ENCODE measurements at places on chromosomes 4 and X. TPM values are rescaled to one million over a fixed set of nuclear protein-coding genes. Genes with fewer than 3 reads are reported as not detected.

GRCh38 chr4:86633854-86634253, 39.7 kb downstream of the PTPN13 start:
- no peak for DNase-seq

DNA sequence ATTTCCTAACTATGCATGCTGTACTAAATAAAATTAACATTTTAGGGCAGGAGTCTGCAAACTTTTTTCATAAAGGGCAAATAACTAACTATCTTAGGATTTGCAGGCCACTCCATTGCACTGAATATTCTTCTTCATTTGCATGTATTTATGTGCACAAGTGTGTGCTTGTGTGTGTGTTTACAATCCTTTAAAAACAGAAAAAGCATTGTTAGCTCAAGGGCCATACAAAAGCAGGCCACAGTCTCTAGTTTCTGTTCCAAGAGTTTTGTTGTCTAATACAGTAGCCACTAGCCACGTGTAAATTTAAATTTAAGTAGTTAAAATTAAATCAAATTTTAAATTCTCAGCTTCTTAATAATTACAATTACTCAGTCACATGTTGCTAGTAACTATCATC, 621.8 kb downstream of the TMA16 start:
- no peak for DNase-seq

DNA sequence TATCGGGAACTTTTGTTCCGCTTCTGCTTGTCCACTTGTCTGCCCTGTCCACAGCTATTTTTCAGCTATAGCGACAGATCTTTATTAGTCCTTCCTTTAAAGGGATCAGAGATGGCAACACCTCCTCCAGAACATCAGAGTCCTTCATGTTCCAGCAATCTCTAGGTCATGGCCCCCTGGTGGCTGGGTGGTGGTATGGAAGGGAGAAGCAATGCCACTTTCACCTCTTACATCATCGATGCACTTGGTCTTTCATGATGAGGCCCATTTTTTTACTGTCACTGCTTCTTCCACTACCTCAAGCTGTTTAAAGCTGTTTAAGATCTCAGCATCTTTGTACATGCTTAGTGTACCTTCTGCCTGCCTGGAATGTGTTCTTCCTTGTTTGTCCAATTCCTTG, 106.7 kb downstream of the ARHGAP6 start:
- no peak for DNase-seq

GRCh38 chr4:4968161-4968725, 51.0 kb downstream of the CYTL1 start:
- no peak for DNase-seq

GRCh38 chr4:78642934-78643333, 91.4 kb downstream of the ANXA3 start:
- no peak for DNase-seq

GRCh38 chr4:185573651-185574199, 38.4 kb upstream of the PDLIM3 start:
- DNase-seq, result peak; percentile 82

DNA sequence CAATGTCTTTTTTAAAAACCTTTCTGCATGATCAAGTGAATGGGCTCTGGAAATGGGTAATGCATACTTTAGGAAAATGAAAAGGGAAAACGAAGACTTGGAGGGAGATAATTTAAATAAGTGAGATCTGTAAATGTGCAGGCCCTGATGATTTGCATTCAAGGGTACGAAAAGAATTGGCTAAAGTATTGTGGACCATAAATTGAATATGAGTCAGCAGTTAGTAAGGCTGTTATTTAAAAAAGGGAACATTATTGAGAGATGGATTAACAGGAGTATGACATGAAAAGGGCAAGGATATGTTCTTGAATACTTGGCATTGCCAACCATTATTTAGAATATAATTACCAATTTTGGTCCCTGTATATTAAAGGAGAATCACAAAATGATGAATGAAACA, 125.5 kb downstream of the GPAT3 start:
- DNase-seq, result no peak

DNA sequence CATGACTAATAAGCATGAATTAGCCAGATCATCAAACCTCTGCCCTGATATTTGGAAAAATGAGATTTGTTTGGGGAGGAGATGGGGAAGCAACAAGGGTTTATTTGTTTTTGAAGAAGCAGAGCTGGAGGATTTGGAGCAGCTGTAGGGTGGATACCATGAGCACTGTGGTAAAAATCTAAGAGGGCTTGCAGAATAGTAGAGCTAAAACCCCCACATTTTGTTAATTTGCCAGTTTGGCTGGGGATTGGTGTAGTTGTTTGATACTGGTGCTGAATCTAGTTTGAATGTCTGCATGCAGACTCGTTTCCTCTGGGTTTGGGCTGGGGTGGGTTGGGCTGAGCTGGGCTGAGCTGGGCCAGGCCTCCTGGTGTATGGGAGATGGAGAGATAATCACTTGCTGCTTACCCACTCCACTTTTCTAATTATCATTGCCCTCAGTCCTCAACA, 43.7 kb downstream of the SMAD1 start:
- no peak for DNase-seq

GRCh38 chrX:16633754-16634153, 16.2 kb upstream of the S100G start:
- no peak for DNase-seq

DNA sequence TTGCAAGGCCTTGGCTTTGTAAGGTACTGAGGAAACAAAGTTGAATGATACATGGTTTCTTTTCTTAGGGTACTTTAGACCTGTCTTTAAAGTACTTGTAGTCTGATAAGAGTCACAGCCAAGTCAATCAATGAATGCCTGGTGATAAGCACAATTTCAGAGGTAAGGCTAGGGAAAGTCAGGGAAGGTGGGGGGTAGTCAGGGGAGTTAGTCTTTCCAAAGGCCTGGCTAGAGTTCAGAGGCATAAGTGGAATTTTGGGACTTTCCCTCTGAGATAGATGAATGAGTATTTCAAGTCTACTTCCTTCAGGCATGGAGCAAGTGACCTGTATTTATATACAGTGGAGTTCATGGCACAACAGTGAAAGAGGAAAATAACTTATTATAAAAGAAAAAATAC, 78.3 kb downstream of the SLC4A4 start:
- no peak for DNase-seq

- no peak for DNase-seq
These were observed 64.7 kb downstream of the NBDY start for GRCh38 chrX:56793521-56794320.

- DNase-seq, result no peak
These were observed 25.9 kb downstream of the MXRA5 start for GRCh38 chrX:3320471-3321046.

- DNase-seq, result no peak
These were observed 69.7 kb downstream of the CXXC4 start for GRCh38 chr4:104424989-104425388.

DNA sequence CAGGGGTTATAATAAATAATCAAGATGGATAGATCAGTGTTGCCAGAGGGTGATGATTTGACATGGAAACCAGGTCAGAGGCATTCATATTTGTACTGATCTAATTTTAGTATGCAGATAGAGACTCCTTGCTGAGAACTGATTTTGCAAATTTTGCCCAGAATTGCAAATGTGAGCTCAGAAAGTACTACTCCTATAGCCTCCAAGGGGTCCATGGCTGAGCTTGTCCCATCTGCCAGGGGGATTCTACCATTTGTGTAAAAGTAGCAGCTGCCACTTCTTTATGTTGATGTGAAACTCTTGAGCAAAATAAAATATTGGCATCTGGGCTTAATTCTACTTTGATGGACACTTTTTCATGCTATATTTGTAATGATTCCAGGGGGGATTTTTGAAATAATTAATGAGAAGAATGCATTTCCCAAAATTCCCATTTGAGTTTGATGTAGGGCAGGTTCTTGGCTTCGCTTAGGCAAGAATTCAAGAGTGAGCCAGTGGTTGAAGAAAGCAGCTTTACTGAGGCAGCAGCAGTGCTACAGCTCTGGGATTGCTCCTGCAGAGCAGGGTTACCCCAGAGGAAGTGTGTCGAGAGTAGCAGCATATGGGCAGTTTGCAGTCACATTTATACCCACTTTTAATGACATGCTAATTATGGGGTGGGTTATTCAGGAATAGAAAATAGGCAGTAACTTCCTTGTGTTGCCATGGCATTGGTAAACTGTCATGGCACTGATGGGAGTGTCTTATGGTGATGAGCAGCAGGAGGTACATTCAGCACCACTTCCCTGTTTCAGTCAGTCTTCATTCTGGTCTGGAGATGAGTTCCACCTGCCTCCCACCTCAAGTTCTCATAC, 38.7 kb upstream of the DCLK2 start:
- DNase-seq, result no peak

- DNase-seq, result no peak
These were observed 478.3 kb upstream of the FTHL17 start for GRCh38 chrX:31550158-31550557.

DNA sequence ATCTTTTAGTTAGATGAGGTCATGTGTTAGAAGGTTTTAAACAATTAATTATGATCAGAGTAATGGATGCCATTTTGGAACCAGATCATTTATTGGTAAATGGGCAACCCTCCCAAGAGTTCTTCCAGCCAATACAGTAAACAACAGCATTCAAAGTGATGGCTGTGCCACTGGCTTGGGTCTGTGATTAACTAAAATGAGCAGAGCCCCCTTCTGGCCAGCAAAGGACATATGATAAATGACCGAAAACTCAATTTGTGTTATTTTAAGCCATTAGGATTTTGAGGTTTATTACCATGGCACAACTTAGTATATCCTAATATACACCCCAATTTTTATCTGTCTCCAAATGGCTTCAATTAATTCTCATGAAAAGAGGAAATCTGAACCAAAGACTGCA, 90.8 kb upstream of the NPFFR2 start:
- DNase-seq, result no peak

DNA sequence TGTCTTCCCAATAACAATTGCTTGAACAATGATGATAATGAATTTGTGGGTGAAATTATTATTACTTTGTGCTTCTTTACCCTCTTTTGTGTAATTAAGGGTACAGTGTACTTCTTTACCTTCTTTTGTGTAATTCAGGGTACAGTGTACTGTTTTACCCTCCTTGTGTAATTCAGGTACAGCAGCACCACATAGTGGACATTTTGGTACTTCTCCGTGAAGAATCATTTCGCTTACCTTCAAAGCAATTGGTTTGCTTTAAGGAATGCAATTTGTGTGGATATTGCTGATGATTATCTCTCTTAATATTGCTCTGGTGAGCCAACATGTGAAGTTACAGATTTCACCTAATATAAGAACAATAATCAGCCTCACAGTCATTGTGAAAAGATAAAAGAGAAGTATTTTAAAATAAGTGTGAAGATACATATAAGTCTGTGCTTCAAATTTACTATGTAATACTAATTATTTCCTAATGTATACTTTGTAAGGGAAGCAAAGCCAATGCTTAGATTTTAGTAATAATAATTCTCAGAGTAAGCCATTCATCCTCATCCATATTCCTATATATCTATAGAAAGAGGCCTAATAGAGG, 27.2 kb upstream of the SEC24B start:
- no peak for DNase-seq

- no peak for DNase-seq
These were observed 274.0 kb downstream of the INPP4B start for GRCh38 chr4:142572071-142572470.

DNA sequence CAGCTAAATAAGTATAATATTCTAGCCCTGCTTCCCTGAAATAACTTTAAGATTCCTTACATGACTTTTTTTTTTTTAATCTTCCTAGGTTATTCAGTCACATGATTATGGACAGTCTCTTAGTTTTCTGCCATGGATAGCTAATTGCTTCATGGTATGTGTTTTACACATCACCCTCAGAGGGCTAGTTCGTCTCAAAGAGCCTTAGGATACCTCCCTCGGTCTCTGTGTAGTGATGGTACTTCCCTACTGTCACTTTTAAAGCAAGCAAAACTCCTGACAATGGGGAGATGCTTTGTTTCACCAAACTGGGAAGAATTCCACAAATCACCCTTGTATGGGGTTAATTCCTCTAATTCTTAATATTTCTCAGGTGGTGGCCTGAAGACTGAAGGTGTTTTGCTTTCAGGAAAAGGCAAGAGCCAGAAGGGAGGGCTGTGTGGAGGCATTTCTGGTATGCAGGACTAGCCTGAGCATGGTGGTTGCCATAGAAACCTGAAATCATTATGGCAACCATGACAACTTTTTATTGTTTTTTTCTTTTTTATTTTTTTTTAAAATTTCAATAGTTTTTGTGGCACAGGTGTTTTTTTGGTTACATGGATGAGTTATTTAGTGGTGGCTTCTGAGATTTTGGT, 70.4 kb downstream of the BEX3 start:
- DNase-seq, result no peak

Gene THOC2
- total RNA-seq, result 24.7 TPM

Gene C4orf54
- 49.8 TPM for total RNA-seq

Gene TAF7L
- not detected for total RNA-seq

Gene RAI2
- total RNA-seq, result 8.5 TPM

Gene SPANXA2
- total RNA-seq, result not detected

Gene PSAPL1
- not detected for total RNA-seq

Gene GALNTL6
- total RNA-seq, result not detected

Gene SHROOM4
- 4.7 TPM for total RNA-seq
